ENCODE measurements at places on chromosomes 12 and 14.

DNA sequence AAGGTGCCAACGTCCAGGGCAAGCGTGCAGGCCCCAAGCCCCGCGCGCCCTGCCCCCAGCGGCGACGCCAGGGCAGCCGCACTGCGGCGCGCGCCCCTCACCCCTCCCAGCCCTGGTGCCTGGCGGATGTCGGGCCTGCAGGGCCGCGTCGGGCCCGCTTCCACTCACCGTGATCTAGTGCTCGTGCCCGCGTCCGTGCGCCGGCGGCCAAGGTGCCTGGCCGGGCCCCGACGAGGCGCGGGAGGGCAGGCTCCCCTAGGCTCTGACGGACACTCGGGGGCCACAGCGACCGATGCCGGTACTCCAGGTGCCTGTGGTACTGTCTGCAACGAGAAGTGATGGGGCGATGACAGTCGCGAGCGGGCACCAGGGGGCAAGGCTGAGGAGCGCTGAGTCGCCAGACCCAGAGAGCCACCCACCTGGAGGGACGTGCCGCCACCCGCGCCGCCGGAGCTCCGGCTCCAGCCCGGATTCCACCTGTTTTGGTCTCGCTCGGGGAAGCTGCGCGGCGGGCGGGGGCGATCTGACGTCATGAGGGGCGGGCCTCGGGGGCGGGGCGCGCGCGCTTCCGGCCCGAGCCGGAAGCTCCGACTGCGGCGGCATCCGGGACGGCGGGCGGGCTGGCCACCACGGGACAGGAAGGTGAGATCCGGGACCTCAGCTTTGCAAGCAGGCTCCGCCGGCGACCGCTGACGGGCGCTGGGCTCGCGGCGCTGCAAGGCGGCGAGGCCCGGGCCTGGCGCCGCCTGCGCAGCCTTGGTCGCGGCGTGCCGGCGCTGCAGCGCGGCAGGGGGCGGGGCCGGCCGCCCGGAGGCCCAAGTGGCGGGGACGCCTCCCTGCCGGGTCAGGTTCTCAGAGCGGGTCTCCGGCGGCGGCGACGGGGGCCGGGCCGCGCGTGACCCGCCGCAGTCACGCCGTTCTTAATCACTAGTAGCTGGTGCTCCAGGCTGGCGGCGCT, at the start of the genes LYSET and MOAP1:
Gene LYSET (plus strand): TSS at position 927 of the 958 bp plus-strand sequence. CDS start 89 bp downstream, outside the sequence.
Gene MOAP1 (minus strand): TSS at position 507 of the 958 bp plus-strand sequence. CDS start 655 bp downstream, outside the sequence.
- peak; percentile 82 for DNase-seq

GRCh38 chr12:65343801-65344200, 65.3 kb downstream of the MSRB3 start:
- no peak for DNase-seq

- no peak for DNase-seq
Observed at GRCh38 chr14:68939181-68939892, 39.8 kb downstream of the ACTN1 start.

DNA sequence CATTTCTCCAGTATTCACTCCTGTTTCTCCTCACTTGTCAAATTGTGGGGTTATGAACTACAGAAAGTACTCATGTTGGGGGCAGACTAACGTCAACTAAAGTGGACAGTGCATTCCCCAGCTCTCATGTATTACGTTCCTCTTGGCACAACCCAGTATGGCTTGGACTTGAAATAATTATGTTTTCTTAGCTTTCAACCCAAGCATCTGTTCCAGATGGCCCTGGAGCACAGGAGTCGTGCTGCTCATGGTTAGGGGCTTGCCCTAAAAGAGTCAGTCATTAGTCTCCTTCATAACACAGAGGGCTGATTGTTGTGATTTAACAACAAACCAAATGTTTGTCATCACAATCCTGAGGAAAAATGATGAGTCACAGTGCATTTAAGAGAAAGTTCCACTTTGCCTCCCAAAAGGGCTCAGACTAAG, 154.4 kb downstream of the RPAP3 start:
- DNase-seq, result no peak

- no peak for DNase-seq
Observed at GRCh38 chr14:56888274-56888673, 78.0 kb upstream of the OTX2 start.

DNA sequence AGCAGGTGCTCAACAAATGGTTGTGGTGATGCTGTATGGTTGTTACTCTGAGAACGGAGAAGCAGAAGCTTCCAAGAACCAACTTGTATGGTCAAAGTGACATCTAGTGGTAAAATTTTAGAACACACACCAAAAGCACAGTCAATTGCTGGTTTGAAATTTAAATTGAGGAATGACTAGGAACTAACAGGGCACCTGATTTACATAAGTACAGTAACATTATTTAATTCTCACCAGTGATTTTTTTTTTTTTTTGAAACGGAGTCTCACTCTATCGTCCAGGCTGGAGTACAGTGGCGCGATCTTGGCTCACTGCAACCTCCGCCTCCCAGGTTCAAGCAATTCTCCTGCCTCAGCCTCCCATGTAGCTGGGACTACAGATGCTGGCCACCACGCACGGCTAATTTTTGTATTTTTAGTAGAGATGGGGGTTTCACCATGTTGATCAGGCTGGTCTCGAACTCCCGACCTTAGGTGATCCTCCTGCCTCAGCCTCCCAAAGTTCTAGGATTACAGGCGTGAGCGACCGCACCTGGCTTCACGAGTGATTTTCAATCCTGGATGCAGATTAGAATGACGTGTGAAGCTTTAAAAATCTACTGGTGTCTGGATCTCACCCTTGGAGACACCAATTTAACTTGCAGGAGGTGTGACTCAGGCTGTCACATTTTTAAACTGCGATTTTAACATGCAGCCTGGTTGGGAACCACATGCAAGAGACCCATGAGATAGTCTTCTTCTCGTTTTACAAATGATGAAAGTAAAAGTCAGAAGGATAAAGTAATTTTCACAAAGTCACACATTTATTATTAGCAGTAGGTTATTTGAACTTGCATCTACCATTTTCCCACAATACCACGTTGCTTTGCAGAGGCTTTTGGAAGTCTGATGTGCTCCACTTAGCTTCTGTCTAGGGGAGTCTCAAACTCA, 14.1 kb upstream of the NUMB start:
- no peak for DNase-seq

GRCh38 chr12:47725893-47726292, 603 bp upstream of the ENDOU start:
- DNase-seq, result no peak

DNA sequence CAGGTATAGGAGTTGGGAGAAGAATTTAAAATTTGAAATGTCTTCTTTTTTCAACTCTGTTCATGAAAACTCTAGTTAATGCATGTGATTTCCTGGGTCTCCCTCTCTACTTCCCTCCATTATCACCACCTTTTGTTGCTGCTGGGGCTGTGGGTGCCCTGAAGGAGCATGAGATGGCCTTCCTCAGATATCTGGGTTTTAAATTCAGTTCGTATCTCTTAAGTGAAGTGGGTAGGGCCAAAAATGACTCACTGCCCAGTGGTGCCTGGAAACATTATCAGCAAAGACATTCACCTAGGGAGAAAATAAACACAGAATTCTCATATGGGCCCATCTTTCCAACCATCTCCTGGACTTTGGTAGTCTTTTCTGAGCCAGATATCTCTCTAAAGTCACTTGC, 234.9 kb upstream of the PLEKHG7 start:
- no peak for DNase-seq

DNA sequence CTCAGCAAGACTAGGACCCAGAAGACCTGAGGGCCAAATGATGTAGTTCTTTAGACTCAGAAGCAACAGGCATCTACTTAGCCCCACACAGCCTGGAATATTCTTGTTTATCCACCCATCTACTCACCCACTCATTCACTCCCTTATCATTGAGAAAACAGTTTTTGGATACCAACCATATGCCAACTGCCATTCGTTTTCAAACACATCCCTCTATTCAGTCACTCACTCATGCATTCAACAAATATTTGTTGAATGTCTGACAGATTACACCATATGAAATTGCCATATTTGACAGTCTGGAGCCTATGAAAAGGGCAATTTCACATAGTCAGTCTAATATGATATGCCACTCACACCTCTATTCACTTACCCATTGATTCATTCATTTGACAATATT, 103.2 kb downstream of the NT5DC3 start:
- no peak for DNase-seq

- DNase-seq, result no peak
Observed at GRCh38 chr12:38282886-38283285, 33.7 kb upstream of the ALG10B start.

DNA sequence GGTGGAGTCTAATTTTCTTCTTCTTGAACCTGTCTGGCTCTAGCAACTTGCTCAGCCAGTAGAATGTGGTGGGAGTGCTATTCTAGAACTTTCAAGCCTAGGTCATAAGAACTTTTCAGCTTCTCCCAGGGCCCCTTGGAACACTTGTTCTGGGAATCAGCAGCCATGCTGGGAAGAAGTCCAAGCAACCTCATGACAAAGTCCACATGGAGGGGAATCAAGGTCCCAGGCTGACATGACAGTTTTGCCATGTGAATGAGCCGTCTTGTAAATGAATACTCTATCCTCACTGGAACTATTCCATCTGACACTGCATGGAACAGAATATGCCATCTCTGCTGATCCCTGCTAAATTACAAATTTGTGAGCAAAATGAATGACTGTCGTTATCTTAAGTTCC, 214.2 kb upstream of the TBX3 start:
- no peak for DNase-seq

GRCh38 chr12:39553476-39553875, 66.1 kb downstream of the ABCD2 start:
- no peak for DNase-seq

DNA sequence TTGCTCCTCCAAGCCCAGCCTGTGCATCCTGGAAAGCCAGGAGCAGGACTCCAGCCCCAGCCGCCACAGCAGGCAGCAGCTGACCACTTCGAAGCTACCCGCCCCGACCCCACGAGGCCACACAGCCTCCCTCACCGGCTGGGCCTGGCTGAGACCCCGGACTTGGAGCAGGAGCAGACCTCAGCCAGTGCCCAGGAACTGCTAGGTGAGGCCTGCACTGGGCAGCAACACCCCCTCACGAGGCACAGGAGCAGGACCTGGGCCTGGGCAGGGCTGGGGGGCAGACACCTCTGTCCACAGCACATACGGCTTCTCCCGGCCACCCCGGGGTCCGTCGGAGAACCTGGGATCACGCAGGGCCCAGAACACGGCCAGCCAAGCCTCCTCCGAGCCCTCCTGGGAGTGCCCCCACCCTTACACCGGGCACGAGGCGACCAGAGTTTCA, 137.4 kb upstream of the C14orf180 start:
- DNase-seq, result no peak

DNA sequence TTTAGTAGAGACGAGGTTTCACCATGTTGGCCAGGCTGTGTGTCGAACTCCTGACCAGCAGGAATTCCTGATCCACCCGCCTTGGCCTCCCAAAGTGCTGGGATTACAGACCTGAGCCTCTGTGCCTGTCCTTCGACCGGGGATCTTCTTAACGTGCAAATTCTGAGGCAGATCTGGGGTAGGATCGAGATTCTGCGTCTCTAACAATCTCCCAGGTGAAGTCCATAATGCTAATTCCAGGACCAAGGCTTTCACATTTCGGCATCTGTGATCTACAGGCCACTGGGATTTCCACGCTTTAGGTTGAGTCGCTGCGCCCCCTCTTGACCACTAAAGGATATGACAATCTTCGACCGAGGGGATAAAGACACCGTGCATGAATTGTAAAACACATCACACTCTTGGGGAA, 24.8 kb downstream of the FOS start:
- no peak for DNase-seq

DNA sequence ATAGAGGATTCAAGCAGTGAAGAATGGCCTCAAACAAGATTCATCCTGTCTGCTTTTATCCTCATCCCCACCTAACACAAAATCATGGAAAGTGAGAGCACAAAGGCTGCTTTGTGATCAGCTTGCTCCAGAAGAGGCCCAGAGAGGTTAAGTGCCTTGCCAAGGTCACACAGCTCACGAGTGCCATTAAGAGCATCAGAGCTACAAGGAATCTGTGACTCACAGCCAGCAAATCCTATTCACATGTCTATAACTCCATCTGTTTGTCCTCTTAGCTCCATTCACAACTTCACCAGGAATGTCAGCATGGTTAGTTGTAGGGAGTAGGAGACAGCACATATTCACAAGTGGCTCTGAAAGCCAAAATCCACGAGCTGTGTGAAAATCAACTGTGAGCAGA, 79.8 kb downstream of the TTC9 start:
- DNase-seq, result no peak

DNA sequence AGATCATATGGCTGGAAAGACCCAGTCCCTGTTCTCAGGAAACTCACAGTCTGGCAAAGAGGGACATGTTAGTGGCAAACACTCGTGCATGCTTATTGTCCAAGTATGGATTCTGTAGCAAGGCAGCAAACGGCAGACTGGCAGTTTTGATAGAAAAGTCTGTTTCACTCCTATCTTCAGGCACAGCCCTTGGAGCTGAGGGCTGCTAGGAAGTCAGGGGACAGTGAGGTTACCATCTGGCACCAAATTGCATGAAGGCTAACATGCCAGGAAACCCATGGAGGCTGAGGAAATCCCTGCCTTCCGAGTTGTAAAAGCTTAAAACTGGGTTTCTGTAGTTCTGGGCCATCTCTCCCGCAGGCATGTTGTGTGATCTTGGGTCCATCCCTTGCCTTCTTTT, 32.9 kb downstream of the CALM1 start:
- DNase-seq, result no peak

- DNase-seq, result no peak
Observed at GRCh38 chr14:61661471-61662400, 33.6 kb upstream of the HIF1A start.

GRCh38 chr12:26046203-26046602, 78.6 kb downstream of the BHLHE41 start:
- DNase-seq, result no peak

DNA sequence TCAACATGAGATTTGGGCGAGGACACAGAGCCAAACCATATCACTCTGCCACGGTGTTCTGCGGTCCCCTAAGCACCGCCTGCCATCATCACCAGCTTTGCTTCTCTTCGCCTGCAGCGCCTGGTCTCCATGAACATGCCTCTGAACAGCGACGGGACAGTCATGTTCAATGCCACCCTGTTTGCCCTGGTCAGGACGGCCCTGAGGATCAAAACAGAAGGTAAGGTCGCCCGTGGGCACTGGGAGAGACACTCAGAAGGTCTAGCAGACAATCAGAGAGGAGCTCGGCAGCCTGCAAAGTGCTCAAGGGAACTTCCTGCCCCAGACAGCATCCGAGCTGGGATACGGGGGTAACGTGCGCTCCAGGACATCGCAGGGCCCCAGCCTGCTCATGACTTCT, 126.0 kb upstream of the FKBP4 start:
- DNase-seq, result no peak

DNA sequence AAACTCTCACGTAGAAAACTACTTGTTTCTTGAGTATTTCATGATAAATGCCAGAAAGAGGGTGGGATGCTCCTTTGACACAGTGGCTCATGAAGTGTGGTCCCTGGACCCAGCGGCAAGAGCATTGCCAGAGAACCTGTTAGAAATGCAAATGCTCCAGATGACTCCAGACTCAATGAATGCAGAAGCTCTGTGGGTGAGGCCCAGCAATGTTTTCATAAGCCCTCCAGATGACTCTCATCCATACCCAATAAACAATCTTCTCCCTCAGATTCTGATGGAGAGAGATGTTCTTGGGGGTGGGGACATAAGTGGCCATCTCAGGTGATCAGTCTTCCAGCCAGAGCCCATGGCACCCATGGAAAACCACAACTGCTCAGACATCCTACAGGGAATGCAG, 88.9 kb downstream of the SMOC1 start:
- no peak for DNase-seq

Data from stimulated activated CD8-positive, alpha-beta memory T cell treated with anti-CD3 and anti-CD28 coated beads, Interleukin-2, amount 100 ng/mL, for 1 hour (primary cell).